ENCODE measurements at places on chromosomes 2 and 18.
A peak's percentile ranks its signal among the peaks of the same experiment; 100 is the strongest.

DNA sequence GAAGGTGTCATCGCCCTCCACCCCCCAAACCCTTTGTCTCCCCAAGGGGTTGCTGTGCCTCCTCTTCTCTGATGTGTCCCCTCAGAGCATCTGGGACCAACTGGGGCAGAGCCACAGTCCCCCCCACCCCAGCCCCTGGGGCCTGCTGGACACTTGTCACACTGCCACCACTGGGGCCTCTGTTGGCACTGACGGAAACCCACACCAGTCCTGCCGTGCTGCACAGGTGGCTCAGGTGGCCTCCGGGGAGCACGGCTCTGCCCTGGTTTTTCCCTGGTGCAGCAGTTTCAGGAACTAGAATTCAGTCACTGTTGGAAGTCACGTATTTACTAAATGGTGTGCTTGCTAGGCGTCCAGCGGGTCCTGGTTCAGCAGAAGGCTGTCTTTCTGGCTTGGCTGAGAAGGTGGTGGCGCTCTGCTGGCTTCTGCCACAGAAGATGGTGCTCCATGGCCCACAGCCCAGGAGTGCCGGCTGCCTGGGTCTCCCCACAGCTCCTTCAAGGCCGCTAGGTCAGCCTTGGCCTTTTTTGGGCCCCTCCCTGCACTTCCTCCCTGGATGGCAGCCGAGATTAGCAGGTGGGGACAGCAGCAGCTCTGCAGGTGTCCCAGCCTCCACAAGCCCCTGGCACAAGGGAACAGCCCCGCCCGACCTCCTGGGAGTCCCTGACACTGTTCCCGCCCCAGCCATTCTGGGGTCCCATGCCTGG is 18.6 kb upstream of the KLHL30 start:
- no peak for DNase-seq

DNA sequence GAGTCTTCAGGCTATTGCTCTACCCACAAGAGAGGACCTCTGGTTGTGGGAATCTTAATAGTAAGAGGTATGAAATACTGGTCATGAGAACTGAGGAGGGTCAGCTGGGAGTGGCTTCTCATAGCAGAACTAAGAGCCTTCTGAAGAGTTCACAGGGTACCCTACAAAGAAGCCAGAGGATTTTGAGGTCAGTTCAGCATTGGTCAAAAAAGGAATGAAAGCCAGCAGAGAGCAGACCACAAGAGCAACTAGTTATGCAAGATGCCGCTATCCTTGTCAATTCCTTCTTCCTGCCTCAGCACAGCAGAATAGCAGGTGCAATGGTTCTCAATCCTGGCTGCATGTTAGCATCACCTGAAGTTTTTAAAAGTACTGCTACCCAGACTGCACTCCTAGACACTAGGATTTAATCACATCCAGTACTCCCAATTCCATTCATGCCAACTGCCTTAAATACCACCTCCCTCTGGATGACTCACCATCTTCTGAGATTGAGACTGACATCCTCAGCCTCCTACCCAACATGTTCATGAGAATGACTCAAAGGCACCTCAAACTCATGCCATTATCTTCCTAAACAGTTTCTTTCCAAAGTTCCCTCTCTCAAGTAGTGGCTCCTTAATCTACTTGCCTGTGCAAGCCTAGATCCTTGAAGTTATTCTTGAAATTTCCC is 81.0 kb upstream of the RBMS1 start:
- DNase-seq = no peak

- peak; percentile 51 for DNase-seq
Observed at GRCh38 chr18:46324087-46324955, 220.1 kb downstream of the HAUS1 start.

DNA sequence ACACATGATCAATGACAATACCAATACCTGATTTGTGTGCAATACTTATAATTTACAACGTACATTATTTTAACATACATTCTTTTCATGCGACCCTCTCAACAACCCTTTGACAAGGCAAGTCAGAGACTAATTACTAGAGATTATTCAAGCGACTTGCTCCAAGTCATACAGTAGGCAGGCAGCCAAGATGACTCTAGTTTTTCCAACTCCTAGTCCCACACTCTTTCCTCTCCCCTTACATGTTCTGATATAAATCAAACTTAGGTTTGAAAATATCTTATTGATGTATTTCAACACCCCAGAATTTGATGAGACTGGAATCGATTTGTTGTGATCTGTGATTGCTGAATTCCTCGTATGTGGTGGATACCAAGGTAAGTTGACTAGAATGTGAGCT is 8.0 kb upstream of the CYP27C1 start:
- DNase-seq = no peak

DNA sequence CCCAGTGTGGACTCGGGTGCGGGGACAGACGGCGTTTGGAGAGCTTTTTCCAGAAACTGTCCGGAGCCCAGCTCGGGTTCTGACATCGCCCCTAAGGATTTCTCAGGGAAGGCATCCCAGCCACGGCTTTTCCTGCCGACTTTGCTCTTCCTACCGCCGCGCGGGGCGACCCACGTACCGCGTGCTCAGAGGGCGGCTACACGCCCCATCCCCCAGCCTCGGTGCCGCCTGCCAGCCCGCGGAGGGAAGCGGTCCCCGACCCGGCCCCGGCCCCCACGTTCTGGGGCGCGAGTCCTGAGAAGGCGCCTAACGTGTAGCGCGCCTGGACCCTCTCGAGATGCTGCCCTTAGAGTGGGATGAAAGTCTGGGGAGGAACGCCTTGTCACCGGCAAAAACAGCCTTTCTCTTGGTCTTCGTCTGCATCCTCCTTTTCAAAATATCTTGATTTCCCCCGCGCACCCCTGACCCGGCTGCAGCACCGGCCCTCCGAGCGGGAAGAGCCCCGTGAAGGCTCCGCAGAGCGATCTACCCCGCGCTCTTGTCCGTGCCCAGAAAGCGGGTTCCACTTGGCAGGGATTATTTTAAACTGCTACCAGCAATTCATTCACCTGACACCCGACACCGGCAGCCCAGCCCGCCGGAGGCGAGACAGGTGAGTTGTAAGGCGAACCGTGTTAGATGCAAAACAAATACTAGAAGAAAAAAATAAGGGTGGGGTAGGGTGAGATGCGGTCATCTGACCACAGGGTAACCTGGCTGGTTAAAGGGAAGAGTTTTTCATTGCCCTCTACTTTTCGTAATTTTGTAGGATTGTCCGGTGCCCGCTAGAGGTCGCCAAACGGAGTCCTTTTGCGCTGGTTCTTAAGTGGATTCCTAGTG is 812 bp upstream of the KCNG3 start:
- DNase-seq = peak; percentile 88

DNA sequence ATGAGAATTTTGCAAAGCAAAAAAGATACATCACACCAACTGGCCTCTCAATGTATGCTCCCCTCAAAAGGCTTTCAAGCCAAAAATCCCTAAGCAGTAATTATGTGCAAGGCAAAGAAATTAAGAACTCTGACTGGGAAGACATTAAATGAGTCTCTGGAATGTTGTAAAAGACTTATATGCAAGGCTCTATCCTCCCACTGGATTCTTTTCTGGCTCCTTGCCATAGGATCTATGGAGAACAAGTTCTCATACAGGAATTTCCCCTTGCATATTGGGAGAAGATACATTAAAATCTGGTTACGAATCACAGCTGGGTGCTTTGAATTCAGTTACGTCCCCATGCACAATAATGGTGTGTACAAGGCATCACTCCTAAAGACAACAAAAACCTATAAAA is 73.4 kb upstream of the ATL2 start:
- DNase-seq = peak; percentile 35

GRCh38 chr2:105917226-105917625 is 172.5 kb downstream of the NCK2 start:
- DNase-seq = no peak

GRCh38 chr18:32040936-32041335 is 22.3 kb downstream of the RNF125 start:
- no peak for DNase-seq

DNA sequence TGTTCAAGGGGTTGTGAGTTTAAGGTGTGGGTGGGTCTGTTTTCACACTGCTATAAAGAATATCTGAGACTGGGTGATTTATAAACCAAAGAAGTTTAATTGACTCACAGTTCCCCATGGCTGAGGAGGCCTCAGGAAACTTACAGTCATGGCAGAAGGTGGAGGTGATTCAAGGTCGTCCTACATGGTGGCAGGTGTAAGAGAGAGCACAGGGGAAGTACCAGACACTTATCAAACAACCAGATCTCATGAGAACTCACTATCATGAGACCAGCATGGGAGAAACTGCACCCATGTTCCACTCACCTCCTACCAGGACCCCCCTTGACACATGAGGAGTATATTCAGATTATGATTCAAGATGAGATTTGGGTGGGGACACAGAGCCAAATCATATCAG is 38.0 kb downstream of the RHBDD1 start:
- DNase-seq = no peak

DNA sequence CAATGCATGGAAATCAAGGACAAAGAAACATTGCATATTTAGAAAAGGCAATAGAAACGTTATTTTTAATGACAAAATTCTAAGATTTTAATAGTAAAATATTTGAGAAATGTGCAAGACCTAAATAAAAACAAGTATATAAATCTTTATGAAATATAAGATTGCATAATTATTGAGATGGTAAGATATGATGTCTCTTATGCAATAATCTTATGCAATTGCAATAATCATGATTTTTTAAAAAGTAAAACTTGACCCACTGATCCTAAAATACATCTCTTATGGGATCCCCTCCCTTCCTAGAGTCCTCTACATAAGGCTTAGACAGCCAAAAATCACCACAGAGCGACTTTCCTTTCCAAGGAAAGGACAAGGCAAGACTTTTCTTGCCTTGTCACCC is 249.0 kb downstream of the DOK6 start:
- no peak for DNase-seq

DNA sequence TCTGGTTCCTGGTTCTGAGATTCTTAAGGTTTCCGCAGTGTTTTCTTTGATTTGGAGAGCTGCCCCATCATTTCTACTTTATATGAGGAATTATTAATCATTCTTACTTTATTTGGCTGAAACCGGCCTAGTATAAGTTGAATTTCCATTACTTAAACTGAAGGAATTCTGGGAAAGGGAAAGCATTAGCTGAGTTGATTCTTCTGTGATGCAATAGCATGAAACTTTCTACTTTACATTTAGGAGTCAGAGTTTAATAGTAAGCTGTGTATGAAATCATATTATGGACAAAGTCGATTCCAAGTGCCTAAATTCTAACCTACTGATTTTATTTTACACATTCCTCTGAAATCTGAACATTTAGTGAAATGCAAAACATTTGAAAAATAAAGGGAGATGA is 1269.7 kb upstream of the ZEB2 start:
- no peak for DNase-seq

DNA sequence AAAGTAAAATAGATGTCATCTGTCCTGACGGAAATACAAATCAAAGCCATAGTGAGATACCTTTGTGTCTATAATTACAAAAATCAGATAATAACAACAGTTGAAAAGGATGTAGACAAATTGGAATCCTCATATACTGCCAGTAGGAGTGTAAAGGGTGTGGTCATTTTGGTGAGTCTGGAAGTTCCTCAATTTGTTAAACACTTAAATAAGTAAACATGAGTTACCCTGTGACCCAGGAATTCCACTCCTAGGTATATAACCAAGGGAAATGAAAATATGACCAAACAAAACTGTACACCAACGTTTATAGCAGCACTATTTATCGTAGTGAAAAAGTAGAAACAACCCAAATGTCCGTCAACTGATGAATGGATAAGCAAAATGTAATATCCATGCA is 24.0 kb downstream of the R3HDM1 start:
- no peak for DNase-seq

- peak; percentile 87 for DNase-seq
Observed at GRCh38 chr18:48545757-48546321, 7.0 kb downstream of the CTIF start.

DNA sequence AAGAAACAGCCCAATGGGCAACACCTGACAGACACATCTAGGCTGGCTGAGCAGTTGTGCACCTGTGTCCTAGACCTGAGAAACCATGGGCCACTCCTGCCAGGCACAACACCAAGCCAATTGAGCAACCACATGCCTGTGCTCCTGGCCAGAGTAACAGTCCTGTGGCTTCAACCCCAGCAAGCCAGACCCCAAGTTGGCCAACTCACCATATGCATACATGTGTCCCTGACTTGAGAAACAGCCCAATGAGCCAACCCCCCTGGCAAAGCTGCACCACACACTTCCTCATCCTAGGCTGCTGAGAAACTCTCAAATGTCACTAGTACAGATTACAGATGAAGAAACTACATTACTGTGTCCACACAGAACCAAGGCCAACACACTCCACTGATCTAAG is 36.6 kb downstream of the USP34 start:
- DNase-seq = no peak

DNA sequence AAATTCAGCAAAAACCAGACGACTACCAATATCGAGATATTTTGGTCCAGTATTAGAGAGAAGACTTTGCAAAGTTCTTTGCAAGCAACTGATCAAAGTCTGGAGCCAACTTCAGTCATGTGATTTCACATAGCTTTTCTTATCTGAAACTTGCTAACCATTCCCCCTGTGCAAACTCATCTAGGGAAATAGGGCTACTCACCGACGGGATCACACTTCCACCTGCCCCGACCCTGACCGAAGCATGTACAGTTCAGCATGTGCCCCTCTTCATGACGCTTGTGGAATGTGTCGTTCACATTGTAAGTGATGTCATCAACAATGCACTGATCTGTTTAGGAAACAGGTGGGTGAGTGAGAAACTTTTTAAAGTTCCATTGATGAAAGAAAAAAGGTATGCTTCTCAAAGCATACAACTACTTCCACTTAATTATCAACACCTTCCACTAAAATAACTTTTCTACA is 15.4 kb downstream of the FN1 start:
- DNase-seq = no peak

- no peak for DNase-seq
Observed at GRCh38 chr2:16584084-16584483, 81.5 kb downstream of the CYRIA start.

GRCh38 chr2:168790226-168790902 is 12.1 kb upstream of the NOSTRIN start:
- DNase-seq = no peak

DNA sequence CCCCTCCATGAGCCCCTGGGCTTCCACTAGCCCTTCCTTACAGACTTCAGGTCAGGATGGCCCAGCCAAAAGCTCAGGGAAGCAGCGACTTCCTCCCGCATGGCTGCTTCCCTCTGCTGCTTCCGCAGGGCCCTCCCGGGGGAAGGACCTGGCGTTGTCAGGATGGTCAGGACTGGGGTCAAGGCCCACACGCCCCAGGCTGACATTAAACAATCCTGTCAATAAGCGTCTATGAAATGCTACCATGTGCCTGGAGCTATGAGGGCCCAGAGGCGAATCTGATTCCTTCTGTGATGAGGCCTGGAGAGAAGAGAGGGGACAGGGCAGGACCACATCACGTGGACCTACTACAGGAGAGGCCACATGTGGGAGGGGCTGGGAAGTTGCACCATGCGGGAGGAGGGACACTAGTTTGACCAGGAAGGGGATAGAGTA is 17.3 kb downstream of the CYS1 start:
- DNase-seq = no peak

- DNase-seq = no peak
Observed at GRCh38 chr2:151908204-151908882, 80.1 kb upstream of the ARL5A start.

- no peak for DNase-seq
Observed at GRCh38 chr2:191108331-191108730, 42.5 kb downstream of the STAT4 start.

All from HAP-1 (cell line).